DND-41 (cell line): ENCODE measurements at places on chromosomes 1 and 21.

DNA sequence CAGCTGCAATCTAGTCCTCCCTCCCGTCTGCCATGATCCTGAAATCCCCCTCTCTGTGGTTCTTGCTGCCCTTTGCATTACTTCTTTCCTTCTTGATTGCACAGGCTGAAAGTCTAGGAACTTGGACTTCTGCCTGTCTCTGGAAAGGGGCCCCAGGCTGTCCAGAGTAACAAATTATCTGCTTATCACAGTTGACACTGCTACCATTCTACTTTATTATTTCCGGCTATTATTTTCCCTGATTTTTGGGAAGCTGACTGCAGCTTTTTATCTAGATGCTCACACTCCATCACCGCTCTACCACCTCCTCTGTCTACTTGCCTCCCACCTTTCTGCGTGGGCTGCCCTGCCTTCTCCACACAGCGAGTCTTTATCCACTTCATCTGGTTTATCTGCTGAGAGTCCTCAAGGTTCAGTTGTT, 202.1 kb upstream of the PLXNA2 start:
- no peak for DNase-seq

DNA sequence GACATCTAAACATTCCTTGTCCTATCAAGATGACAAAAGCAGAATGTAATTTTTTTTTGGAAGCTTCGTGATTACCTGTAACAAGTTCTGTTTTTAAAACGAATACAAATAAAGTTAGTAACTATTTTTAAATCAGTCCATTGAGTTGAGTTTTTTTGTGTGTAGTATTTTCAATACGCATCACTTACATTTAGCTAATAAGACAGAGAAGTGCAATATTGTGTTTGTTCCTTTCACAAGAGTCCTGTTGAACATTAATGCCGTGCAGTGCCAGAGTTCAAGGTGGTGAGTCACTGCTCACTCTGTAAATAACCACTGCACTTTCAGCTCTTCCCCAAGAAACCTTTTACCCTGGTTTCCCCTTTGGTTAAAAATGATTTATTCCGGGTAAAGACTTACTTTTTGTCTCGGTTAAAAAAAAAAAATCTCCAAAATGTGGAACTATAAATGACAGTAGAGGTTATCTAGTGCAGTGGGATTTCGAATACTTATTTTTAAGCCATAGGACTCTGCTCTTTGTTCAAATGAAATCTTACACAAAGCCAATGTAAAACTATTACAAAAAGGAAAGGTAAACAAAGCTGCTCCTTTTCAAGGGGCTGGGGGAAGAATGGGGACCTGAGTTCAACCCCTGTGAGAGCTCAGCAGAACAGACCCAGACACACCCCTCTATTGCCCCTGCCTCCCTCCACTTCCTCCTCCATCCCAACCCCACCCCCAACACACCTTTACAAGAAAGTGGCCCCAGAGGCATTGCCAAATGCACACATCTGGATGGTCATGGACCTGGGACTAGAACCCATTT, 14.8 kb upstream of the NCMAP start:
- DNase-seq, result no peak

- no peak for DNase-seq
Observed at GRCh38 chr1:96865731-96866685, 144.4 kb downstream of the PTBP2 start.

DNA sequence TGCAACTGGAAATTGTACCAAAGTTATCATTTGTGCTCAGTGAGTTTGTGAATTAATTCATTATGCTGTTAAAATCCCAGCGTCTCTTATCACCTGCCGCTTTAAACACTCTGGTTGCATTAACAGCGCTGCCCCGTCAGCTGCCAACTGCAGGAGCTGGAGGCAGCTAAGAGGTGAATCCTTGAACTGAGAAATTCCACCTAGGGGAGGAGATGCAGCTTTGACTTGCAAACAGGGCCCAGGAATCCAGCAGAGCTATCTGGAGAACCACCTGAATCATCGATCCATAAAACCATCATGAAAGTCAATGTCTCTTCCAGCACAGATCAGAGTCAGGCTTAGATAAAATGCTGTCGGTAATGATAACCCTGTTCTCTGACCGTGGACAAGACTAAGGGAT, 140.7 kb upstream of the PTBP2 start:
- DNase-seq, result no peak

DNA sequence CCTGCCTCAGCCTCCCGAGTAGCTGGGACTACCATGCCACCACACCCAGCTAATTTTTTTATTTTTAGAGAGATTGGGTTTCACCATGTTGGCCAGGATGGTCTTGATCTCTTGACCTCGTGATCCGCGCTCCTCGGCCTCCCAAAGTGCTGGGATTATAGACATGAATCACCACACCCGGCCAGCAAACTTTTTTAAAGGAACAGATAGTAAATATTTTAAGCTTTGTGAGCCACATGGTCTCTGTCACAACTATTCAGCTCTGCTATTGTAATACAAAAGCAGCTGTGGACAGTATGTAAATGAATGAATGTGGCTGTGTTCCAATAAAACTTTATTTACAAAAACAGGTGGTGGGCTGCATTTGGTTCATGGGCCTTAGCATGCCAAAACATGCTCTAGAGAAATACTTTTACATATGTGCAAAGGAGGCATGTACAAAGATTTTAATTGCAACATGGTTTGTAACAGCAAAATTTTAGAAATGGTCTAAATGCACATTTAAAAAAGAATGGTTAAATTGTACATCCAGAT, 47.0 kb downstream of the CDCP2 start:
- no peak for DNase-seq
